ENCODE measurements at places on chromosomes 7 and 10.

DNA sequence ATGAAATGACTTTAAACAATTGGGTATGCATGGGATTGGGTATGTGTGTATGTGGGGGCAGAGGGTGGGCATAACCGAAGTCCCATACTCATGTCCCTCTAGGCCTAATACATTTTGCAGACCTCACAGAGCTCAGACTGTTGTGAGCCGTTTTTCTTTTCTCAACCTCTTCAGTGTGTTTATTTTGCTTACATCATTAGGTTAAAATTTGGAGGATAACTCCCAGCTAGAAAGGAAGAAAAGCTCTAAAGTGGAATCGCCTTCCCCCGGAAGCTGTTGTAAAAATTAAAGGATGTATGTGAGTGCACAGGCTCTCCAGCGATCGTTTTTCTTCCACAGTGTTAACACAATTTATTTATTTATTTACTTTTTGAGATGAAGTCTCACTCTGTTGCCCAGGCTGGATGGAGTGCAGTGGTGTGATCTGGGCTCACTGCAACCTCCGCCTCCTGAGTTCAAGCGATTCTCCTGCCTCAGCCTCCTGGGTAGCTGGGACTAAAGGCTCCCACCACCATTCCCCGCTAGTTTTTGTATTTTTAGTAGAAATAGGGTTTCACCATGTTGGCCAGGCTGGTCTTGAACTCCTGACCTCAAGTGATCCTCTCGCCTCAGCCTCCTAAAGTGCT lies 1.5 kb upstream of the H2AZ2 start:
- DNase-seq, result no peak

GRCh38 chr7:51276967-51277366 lies 39.6 kb downstream of the COBL start:
- no peak for DNase-seq

DNA sequence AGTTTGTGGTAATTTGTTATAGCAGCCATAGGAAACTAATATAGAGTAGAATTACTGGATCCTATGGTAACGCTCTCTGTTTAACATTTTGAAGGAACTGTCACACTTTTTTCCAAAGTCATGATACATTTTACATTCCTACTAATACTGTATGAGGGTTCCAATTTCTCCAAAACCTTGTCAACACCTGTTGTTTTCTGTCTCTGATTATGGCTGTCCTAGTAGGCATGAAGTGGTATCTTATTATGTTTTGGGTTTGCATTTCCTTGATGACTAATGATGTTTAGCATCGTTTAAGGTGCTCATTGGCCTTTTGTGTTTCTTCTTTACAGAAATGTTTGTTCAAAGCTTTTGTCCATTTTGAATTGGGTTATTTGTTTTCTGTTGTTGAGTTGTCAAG lies 69.6 kb downstream of the VPS50 start:
- DNase-seq, result no peak

DNA sequence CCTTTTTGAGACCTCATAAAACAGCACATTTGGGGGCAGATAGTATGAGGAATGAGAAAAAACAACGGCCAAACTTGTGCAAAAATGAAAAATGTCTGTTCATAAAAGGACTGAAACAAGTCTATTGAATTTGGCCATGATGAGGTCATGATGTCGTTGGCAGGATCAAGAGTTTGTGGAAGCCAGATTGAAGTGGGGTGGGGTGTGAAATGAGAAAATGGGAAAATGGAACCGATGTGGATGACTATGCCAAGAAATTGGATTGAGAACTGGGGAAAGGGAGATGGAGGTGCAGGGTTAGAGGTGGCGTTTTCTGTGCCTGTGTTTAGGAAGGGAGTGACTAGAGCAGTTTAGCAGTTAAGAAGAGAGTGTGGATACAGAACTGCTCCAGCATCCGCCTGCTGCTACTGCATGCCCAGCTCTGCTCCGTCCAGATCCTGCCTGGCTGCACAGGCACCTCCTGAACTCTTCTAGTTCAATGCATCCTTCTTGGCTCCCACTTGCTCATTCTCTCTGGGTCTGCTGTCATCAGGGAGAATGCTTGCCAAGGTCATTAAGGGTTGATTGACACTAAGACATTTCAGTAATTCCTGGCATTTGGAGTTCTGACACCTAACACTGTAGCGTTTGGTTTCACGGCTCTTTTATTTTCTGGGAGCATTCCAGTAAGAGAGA lies 111.9 kb downstream of the GALNT17 start:
- DNase-seq, result no peak

- no peak for DNase-seq
Observed at GRCh38 chr7:46028246-46028645, 107.2 kb upstream of the IGFBP3 start.

Data from stimulated activated CD8-positive, alpha-beta memory T cell treated with anti-CD3 and anti-CD28 coated beads, Interleukin-7, amount 100 ng/mL, for 1 hour (primary cell).